Stimulated activated CD8-positive, alpha-beta memory T cell treated with anti-CD3 and anti-CD28 coated beads, Interleukin-4, amount 100 ng/mL, for 1 hour (primary cell): ENCODE measurements at places on chromosomes 3 and 15.

GRCh38 chr15:41599061-41599460 lies 40.0 kb downstream of the TYRO3 start:
- no peak for DNase-seq

GRCh38 chr3:124986192-124987143 lies 51.9 kb upstream of the MUC13 start:
- no peak for DNase-seq

- no peak for DNase-seq
Observed at GRCh38 chr15:67100801-67101581, 35.6 kb downstream of the SMAD3 start.

DNA sequence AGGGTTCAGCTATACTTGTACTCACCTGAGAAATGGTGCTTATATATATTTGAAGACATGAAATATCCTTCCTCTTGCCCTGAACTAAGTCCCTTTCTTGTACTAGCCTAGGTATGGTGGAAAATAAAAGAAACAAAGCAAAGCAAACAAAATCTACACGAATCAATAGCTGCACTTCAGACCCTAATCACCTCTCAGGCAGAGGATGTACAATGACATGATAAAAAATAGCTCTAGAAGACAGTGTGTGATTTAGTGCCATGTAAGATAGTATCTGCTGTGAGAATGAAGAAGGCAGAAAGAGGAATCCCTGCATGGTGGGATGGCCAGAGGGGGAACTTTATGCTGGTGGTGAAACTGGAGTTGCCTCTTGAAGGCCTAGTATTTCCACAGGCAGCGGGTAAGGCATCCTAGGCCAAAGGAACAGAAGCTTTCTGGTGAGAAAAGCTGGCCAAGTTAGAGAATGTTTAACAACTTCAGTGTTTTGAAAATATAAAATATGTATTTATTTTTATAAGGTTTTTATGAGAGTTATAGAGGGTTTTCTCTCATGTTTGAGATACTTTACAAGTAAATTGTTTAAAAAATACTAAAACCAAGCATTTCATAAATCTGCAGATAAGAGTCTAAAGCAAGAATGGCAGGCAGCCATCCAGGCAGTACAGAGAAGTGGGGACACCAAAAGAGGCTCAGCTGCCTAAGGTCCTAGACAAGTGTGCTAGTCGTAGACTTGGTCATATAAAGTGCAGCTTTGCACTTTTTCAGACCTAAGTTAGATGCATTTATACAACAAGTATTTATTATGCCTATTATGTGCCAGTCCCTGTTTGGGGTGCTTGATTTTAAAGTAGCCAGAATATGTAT lies 14.9 kb downstream of the LEKR1 start:
- no peak for DNase-seq

DNA sequence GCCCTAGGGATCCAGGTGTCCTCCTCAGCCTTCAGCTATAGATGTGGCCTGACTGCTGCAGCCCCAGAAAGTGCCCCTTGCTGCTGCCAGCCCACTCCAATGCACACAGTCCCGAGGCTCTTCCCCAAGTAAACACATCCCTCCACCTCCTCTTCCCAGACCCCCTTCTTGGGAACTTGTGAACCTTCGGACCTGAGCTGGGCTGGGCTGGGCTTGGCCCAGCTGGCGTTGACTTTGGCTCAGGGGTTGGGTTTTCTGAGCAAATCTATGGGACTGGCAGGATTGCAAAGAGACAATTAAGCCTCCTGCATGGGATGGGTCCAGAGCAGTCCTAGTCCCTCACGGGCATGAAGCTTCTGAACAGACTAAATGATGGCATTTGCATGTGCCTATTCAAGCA lies 14.7 kb downstream of the VIPR1 start:
- DNase-seq: no peak

DNA sequence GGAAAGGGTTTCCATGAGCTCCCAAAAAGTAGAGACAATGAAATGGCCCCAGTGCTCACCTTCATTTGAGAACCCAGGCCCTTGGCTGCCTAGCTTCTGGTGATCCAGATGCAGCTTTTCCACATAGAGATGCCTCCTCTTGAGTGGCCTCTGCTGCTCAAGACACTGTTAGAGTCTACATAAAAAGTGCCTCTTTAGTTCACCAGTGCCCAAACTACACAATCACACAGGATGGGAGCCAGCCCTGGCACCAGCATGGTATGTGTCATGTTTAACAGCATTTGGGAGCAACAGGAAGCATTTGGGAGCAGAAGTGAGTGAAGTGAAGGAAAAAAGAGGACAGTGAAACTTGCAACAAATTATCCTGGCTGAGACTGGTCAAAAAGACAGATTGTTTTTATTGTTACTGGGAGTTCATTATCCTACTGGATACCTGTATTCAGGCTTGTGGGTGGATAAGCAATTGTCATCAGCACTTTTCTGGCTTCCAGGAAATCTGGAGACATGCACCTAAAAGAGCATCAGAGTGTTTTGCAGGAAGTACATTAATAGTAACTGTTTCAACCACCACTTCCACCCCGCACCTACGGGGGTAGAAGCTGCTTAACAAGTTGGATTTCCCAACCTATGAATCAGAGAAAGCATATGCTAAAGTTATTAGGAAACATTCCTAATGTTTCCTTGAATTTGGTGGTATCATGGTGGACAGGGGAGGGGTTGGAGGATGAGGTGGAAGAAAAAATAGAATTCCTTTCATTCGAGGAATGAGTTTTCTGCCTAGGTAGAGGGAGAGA lies 416.2 kb downstream of the IGSF11 start:
- no peak for DNase-seq

- no peak for DNase-seq
Observed at GRCh38 chr3:197103766-197104165, 74.1 kb upstream of the MELTF start.

GRCh38 chr15:83850015-83850414 lies 196.1 kb downstream of the ADAMTSL3 start:
- no peak for DNase-seq

DNA sequence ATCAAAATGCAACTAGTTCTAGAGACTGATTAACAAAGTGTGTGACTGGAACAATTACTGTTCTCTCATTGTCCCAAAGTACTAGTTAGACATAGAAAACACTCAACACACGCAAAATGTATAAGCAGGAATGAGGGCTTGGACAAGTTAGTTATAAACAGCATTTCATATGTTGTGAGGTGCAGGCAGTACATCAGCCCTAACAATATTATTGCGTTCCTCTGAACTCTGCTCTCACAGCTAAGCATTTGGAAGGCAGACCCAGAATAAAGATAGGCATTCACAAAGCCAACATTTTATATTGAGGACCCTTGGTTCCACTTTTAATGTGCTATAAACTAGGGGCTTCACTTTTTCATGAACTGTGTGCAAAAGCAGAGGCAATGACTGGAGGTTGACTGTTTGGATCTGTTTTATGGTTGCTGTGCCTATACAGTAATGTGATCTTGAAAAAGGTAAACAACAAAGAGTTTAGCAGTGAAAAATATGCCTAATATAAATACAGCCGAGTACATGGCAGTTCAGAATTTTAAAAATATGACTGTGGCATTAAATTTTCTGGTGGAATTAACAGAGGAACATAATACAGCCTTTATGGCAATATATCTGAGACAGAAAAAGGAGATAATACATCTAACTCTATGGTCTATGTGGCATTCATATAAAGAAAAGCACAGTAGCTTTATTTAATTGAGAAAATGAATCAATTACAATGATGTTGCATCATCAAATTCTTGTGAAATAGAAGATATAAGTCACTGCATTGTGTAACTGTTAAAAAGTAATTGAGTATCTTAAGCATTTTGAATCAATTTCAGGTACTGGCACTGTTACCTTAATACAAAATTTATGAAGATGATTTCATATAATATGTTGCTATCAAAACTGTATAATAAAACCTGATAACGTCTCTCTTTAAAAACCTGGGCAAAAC lies 80.0 kb upstream of the SKOR1 start:
- no peak for DNase-seq
